ENCODE measurements at places on chromosomes 3 and 15.

GRCh38 chr3:52388348-52388821, 56.5 kb downstream of the SEMA3G start:
- DNase-seq: no peak

DNA sequence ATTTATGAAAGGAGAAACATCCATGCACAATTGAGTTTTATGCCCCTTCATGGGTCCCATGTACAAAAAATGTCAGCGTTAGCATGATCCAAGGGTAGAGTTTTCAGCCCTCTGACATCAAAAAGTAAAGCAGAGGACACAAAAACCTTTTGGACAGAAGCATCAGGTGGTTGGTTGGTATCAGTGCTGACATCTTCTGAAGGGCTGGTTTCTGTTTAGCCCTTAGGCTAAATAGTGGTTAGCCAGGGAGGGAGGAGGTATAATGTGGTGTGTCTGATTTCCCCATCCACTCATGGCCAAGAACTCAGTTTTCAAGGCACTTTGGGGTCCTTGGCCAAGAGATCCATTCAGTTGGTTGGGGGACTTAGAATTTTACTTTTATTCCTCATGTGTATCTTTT, 16.5 kb downstream of the CCDC66 start:
- no peak for DNase-seq

DNA sequence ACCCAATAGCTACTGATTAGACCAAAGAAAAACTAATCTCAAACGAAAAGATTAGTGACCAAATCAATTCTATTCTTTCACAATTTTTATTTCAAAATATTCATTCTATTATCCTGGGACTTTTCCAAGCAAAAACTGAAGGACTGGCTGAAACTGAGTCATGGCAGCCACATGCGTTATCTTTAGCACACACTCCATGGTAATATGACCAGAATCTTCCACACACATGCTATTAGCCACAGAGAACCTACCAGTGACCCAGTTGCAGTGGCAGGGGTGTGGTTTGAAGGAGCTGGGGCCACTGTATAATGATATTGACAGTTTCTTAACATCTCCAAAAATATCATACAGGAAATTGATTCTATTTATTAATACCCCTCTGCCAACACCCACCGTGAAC, 154.8 kb upstream of the ABI3BP start:
- no peak for DNase-seq

DNA sequence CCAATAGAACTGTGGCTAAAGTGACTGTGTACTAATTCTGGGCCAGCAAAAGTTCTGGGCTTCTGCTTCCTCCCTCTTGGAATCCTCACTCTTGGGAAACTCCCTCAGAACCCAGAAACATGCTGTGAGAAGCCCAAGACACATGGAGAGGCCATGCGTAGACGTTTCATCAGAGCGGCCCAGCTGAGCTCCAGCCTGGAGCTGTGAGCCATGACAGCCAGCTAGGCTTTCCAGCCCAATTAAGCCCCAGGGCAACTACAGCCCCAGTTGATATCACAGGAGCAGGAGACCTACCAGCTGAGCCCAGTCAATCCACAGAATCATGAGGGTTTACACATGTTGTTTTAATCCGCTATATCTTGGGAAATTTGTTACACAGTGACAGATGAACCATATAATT, 43.6 kb upstream of the CNOT10 start:
- DNase-seq: no peak

- no peak for DNase-seq
Measured at GRCh38 chr3:146161663-146162002, 649 bp upstream of the PLOD2 start.

- DNase-seq: no peak
Measured at GRCh38 chr15:62244762-62245161, 79.7 kb upstream of the C2CD4B start.

GRCh38 chr15:77457191-77457904, 36.7 kb downstream of the HMG20A start:
- no peak for DNase-seq

GRCh38 chr3:38153221-38153620, 12.1 kb upstream of the OXSR1 start:
- no peak for DNase-seq

- DNase-seq: no peak
Measured at GRCh38 chr3:193560870-193561269, 6.2 kb upstream of the ATP13A4 start.

- peak; percentile 55 for DNase-seq
Measured at GRCh38 chr3:11642431-11643191, 1.1 kb downstream of the VGLL4 start.

DNA sequence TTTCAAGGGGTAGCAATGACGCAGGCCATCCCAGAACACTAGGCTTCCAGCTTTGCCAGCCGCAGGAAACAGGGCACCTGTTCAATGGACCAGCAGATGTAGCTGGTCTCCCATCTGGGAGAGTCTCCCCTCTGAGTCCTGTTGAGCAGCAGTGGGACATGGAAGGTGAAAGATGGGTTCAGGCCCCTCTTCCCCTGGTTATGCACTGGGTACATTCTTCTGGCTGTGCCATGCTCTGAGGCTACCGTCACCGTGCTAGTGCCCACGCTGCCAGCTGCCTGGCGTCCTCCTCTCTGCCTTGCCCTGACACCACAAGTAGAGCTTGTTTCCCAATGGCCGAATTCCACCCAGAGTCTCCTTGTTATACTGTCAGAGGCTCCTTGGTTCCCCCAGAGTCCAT, 63.1 kb downstream of the TLE3 start:
- DNase-seq: no peak

GRCh38 chr15:46280762-46281542, 646.1 kb downstream of the SQOR start:
- no peak for DNase-seq

- no peak for DNase-seq
Measured at GRCh38 chr15:83283813-83284558, 478 bp downstream of the BNC1 start.

Data from stimulated activated CD4-positive, alpha-beta T cell treated with anti-CD3 and anti-CD28 coated beads, Interleukin-2, amount 100 ng/mL, for 48 hours (primary cell).